ENCODE measurements at places on chromosomes 13 and 19. TPM values are rescaled to one million over a fixed set of nuclear protein-coding genes. Genes with fewer than 3 reads are reported as not detected.

RCBTB1 gene
- 16.1 TPM for total RNA-seq

ARHGEF1 gene
- 109 TPM for total RNA-seq

S1PR4 gene
- total RNA-seq = 0.37 TPM

EHD2 gene
- total RNA-seq = 36.6 TPM

MAMSTR gene
- total RNA-seq = 3.9 TPM

NCAN gene
- not detected for total RNA-seq

GFY gene
- not detected for total RNA-seq

SPACA4 gene
- not detected for total RNA-seq

ATP4A gene
- total RNA-seq = not detected

KLK12 gene
- not detected for total RNA-seq

KLK15 gene
- total RNA-seq = not detected

ZGLP1 gene
- total RNA-seq = 7.5 TPM

ZNF331 gene
- total RNA-seq = 39.2 TPM

CPT1C gene
- total RNA-seq = 1.7 TPM

PSG1 gene
- total RNA-seq = not detected

APOC4 gene
- total RNA-seq = not detected

OVOL3 gene
- not detected for total RNA-seq

IGFL2 gene
- total RNA-seq = not detected

ZNF837 gene
- total RNA-seq = 4.1 TPM

TMEM221 gene
- total RNA-seq = 3.9 TPM

MEIS3 gene
- 1.9 TPM for total RNA-seq

KCNJ14 gene
- total RNA-seq = 5.4 TPM

NPAS1 gene
- 1.4 TPM for total RNA-seq

CEACAM20 gene
- total RNA-seq = not detected

PTPRH gene
- 21.4 TPM for total RNA-seq

PHLDB3 gene
- 36.7 TPM for total RNA-seq

B3GNT8 gene
- total RNA-seq = 0.20 TPM

KIR3DL2 gene
- total RNA-seq = not detected

ATCAY gene
- total RNA-seq = not detected

R3HDM4 gene
- total RNA-seq = 55.8 TPM

GPR18 gene
- total RNA-seq = not detected

WDR62 gene
- 17.0 TPM for total RNA-seq

SIGLEC5 gene
- total RNA-seq = not detected

TEX29 gene
- total RNA-seq = not detected

GPR183 gene
- not detected for total RNA-seq

PDE4C gene
- 2.2 TPM for total RNA-seq

SMIM7 gene
- 69.7 TPM for total RNA-seq

B3GNT3 gene
- 47.7 TPM for total RNA-seq

CDC42EP5 gene
- 25.1 TPM for total RNA-seq

BST2 gene
- total RNA-seq = 2.7 TPM

ZNF835 gene
- total RNA-seq = not detected

IZUMO1 gene
- 2.2 TPM for total RNA-seq

FOSB gene
- total RNA-seq = 7.9 TPM

TNFRSF19 gene
- 0.13 TPM for total RNA-seq

ZNF254 gene
- 12.5 TPM for total RNA-seq

CYP4F2 gene
- total RNA-seq = 1.1 TPM

LYPD3 gene
- total RNA-seq = 70.8 TPM

MEIOSIN gene
- total RNA-seq = not detected

PEAK3 gene
- total RNA-seq = not detected

TUBB4A gene
- not detected for total RNA-seq

All from PC-9 (cell line).